COR-L47 (cell line): ENCODE measurements at places on chromosomes 12 and 14.

- peak; percentile 99 for DNase-seq
Observed at GRCh38 chr12:122225683-122226365, at the start of gene DIABLO. Gene DIABLO, minus strand, starts transcription at chr12:122226052. Its CDS starts 38 bp downstream, at chr12:122226014.

GRCh38 chr14:23091294-23092225 is 3.4 kb downstream of the ACIN1 start:
- no peak for DNase-seq

- no peak for DNase-seq
Observed at GRCh38 chr14:94501588-94502516, 7.4 kb downstream of the SERPINA12 start.

DNA sequence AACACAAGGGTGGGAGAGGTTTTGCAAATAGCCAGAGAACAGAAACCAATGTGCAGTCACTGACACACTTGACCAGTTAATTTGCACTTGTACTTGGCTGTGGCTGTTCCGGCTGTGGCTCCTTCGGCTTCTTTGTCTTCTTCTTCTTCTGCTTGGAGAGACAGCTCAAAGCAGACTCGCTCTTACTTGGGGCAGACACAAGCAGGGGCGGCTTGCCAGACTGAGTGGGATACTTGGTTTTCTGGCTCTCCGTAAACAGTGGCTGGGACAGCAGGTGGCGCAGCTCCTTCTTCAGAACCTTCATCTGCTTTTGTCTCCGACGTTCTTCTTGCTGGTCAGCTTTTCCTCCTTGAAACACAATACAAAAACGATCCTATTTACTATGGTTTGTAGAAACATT is 25.0 kb downstream of the OTUB2 start:
- no peak for DNase-seq

- no peak for DNase-seq
Observed at GRCh38 chr12:1607940-1608712, 13.7 kb upstream of the FBXL14 start.

- no peak for DNase-seq
Observed at GRCh38 chr12:104568487-104568868, 111.7 kb downstream of the CHST11 start.

- DNase-seq, result no peak
Observed at GRCh38 chr12:104064842-104065427, 604 bp downstream of the HCFC2 start.

GRCh38 chr12:39835517-39836489 is 216.2 kb upstream of the ABCD2 start:
- no peak for DNase-seq

GRCh38 chr12:87152841-87153528 is 876.2 kb downstream of the C12orf50 start:
- DNase-seq, result no peak

GRCh38 chr12:40874868-40875267 is 182.6 kb downstream of the CNTN1 start:
- no peak for DNase-seq

- DNase-seq, result no peak
Observed at GRCh38 chr14:64970041-64970440, 2.1 kb downstream of the RAB15 start.
